ENCODE measurements at places on chromosomes 4 and X. TPM values are rescaled to one million over a fixed set of nuclear protein-coding genes. Genes with fewer than 3 reads are reported as not detected.

GRCh38 chr4:54657551-54658251 is at the start of gene KIT:
KIT (plus strand) TSS chr4:54657957; CDS start chr4:54658015, 58 bp downstream.
- H3K36me3 ChIP-seq: no peaks in the 10 kb centered on the region
- H3K27ac ChIP-seq: peak within 1 kb of the TSS; percentile 65
- peak; percentile 91 for DNase-seq
- H3K4me1 ChIP-seq: peaks cover 31% of the 10 kb centered on the region
- no peaks in the 10 kb centered on the region for H3K27me3 ChIP-seq

DNA sequence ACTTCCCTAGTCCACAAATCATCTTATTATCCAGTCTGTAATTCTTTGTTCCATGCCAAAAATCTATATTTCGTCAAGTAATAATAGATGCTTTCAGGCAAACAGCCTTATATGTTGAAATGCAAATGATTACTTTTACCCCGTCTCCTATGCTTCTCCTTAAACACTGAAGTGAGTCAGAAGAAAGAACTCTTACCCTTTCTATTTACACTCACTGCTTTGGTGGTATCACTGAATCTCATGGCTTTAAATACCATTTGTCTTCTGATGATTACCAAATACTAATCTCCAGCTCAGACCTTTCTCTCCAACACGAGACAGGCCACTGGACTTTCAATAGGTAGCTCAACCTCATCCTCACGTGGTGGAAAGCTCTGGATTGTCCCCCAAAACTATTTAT is 558.1 kb downstream of the IL1RAPL1 start:
- H3K4me3 ChIP-seq: no peak overlapping the region
- no peak for DNase-seq
- no peak overlapping the region for H3K27ac ChIP-seq

The AGTR2 gene
- total RNA-seq: not detected

- H3K36me3 ChIP-seq: no peaks in the 10 kb centered on the region
- H3K27me3 ChIP-seq: no peaks in the 10 kb centered on the region
- no peak for DNase-seq
- H3K4me3 ChIP-seq: no peak overlapping the region
- peak overlapping the region; percentile 81 for H3K27ac ChIP-seq
These were observed 50.6 kb downstream of the SYNPO2 start for GRCh38 chr4:118939169-118939783.

DNA sequence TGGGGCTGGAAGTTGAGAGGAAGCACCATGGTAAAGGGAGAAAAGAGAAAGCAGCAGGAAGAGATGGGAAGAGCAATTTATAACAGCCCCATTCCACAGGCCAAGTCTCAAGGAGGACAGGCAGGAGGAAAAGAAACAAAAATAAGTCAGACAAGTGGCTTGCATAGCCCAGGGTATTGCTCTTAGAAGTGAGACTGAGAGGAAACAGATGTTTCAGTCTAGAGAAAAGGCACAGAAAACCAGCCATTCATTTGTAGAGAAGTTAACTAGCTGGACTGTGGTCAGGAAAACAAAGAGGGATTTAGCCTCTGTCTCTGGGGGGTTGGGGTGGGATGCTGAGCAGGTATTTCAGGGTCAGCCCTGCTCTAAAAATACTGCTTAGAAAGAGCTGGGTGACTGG is 175.0 kb upstream of the ARHGEF9 start:
- no peaks in the 10 kb centered on the region for H3K4me1 ChIP-seq
- H3K27me3 ChIP-seq: no peaks in the 10 kb centered on the region
- no peak overlapping the region for H3K4me3 ChIP-seq
- H3K36me3 ChIP-seq: no peaks in the 10 kb centered on the region
- DNase-seq: no peak
- no peak overlapping the region for H3K27ac ChIP-seq

The PABPC5 gene
- not detected for total RNA-seq

Data from stomach (tissue), 19 donors.